ENCODE measurements at places on chromosomes 3 and 15.

DNA sequence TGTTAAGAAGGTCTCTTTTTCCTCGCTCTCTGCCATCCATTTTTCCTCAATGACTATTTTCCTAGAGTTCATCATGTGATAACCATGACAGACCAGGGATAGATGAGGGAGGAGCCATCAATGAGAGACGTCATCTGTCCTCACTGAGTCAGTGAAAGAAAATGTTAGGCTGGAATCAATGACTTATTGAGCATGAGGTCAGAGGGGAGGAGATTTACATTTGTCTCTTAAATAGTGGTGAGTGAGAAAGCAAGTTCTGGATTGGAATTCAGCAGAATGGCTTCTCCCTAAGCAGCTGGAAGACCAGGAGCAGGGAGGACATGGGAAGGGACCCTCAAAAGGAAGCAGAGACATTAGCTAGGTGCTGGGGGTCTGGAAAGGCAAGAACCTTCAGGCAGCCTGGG is 28.2 kb upstream of the USP3 start:
- DNase-seq, result no peak
- H3K4me3 ChIP-seq, result no peak overlapping the region
- H3K4me1 ChIP-seq, result peaks cover 75% of the 10 kb centered on the region

GRCh38 chr15:99098426-99098825 is 6.5 kb upstream of the SYNM start:
- peaks cover 28% of the 10 kb centered on the region for H3K27me3 ChIP-seq
- no peak overlapping the region for H3K4me3 ChIP-seq
- H3K4me1 ChIP-seq, result no peaks in the 10 kb centered on the region

DNA sequence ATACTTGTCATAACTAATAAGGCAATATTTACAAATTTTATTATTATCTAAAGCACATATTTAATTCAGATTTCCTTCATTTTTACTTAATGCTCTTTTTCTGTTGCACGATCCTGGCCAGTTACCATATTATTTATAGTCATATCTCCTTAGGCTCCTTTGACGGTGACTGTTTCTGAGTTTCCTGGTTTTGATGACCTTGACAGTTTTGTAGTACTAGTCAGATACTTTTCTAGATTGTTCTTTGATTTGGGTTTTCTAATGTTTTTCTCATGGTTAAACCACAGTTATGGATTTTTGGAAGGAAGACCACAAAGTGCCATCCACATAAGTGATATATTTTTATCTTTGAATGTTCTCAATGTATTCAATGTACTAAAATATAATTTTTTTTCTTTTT is 171.0 kb upstream of the NANOGP8 start:
- H3K27ac ChIP-seq, result no peak overlapping the region
- no peak overlapping the region for H3K4me3 ChIP-seq
- H3K27me3 ChIP-seq, result no peaks in the 10 kb centered on the region
- no peaks in the 10 kb centered on the region for H3K4me1 ChIP-seq

- H3K27ac ChIP-seq, result no peak overlapping the region
- H3K4me1 ChIP-seq, result no peaks in the 10 kb centered on the region
- DNase-seq, result no peak
- no peaks in the 10 kb centered on the region for H3K27me3 ChIP-seq
- no peaks in the 10 kb centered on the region for H3K36me3 ChIP-seq
These were observed 78.8 kb upstream of the STRIT1 start for GRCh38 chr3:155372281-155372680.

DNA sequence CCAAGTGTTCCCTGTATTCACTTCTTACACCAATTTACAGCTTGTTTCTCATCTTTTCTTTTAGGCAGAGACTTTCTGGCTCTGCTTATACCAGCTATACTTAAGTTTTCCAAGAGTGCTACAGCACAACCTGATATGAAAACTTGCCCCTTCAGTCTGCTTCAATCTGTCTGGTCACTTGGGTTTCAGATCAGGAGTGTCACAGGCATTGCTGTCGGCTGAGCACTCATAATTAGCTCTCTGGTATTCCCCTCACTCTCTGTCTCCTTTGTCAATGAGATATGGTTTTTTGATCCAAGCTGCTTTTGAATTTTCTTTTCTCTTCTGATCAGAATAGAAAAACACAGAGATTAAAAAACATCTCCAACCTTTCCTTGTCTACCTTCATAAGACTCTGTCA is 194.9 kb upstream of the UMPS start:
- no peak overlapping the region for H3K27ac ChIP-seq
- H3K4me3 ChIP-seq, result no peak overlapping the region
- no peaks in the 10 kb centered on the region for H3K36me3 ChIP-seq
- no peak for DNase-seq
- no peaks in the 10 kb centered on the region for H3K4me1 ChIP-seq

- H3K27ac ChIP-seq, result no peak overlapping the region
- no peaks in the 10 kb centered on the region for H3K36me3 ChIP-seq
- no peaks in the 10 kb centered on the region for H3K4me1 ChIP-seq
- H3K27me3 ChIP-seq, result peaks cover 2% of the 10 kb centered on the region
These were observed 224.4 kb upstream of the ATP11B start for GRCh38 chr3:182568876-182569275.

- H3K27ac ChIP-seq, result peak overlapping the region; percentile 16
- no peak overlapping the region for H3K4me3 ChIP-seq
- no peak for DNase-seq
- peaks cover 42% of the 10 kb centered on the region for H3K36me3 ChIP-seq
- H3K27me3 ChIP-seq, result no peaks in the 10 kb centered on the region
These were observed 28.3 kb downstream of the MKRN2 start for GRCh38 chr3:12585181-12585580.

- no peaks in the 10 kb centered on the region for H3K36me3 ChIP-seq
- H3K27ac ChIP-seq, result no peak overlapping the region
- DNase-seq, result no peak
These were observed 425.3 kb upstream of the UBE2E2 start for GRCh38 chr3:22777834-22778233.

- H3K27me3 ChIP-seq, result peaks cover 6% of the 10 kb centered on the region
- H3K4me3 ChIP-seq, result no peak overlapping the region
- peaks cover 26% of the 10 kb centered on the region for H3K4me1 ChIP-seq
- DNase-seq, result no peak
- no peak overlapping the region for H3K27ac ChIP-seq
- peaks cover 2% of the 10 kb centered on the region for H3K36me3 ChIP-seq
These were observed 3.5 kb downstream of the SPINT1 start for GRCh38 chr15:40847223-40847961.

GRCh38 chr3:66588340-66588847 is 87.6 kb upstream of the LRIG1 start:
- H3K27me3 ChIP-seq, result peaks cover 5% of the 10 kb centered on the region
- peaks cover 2% of the 10 kb centered on the region for H3K4me1 ChIP-seq
- no peak overlapping the region for H3K27ac ChIP-seq
- H3K4me3 ChIP-seq, result no peak overlapping the region
- no peaks in the 10 kb centered on the region for H3K36me3 ChIP-seq

DNA sequence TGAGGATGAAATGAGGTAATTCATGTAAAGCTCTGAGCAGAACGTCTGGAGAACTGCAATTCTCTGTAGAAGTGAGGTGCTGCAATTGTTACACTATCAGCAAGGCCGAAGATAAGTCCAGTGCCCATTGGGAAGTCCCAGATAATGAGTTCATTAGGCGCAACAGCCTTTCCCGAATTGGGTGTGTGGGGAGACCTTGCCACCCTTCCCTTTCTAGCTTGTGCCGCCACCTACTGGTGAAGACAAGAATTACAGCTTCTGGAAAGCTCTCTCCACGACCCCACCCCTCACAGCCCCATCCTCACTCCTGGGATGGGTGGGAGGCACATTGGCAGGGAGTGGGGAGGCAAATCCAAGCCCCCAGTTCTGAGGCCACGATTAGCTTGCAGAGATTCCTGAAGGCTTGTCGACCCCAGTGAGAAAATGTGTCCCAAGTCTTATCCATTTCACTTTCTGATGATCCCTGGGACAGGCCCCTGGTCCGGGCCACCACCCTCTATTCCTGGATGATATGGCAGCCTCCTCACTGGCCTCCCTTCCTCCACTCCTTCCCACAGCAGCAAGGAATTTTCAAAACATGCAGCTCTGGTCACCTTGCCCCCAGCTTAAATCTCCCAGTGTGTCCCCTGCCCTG is 36.4 kb downstream of the FAM3D start:
- DNase-seq, result peak; percentile 77
- no peaks in the 10 kb centered on the region for H3K36me3 ChIP-seq
- H3K4me3 ChIP-seq, result no peak overlapping the region
- peaks cover 5% of the 10 kb centered on the region for H3K27me3 ChIP-seq
- H3K27ac ChIP-seq, result no peak overlapping the region
- H3K4me1 ChIP-seq, result no peaks in the 10 kb centered on the region

DNA sequence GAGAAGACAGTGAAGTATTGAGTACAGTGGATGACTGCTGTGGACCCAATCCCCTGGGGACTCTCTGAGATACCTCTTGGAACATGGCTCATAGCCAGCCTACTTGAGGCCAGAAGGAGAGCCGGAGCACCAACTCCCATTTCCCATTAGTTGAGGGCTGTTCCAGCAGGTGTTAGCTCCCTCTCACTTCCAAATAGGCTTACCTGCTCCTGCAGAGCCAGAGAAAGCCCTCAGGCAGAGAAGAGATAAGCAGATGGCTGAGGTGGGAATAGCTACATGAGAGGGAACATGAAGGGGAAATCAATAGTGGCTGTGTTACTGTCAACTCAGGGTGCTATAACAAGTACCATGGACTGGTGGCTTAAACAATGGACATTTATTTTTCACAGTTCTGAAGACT is 4.6 kb upstream of the CCK start:
- no peak for DNase-seq
- H3K27me3 ChIP-seq, result peaks cover 33% of the 10 kb centered on the region
- H3K27ac ChIP-seq, result no peak overlapping the region
- no peaks in the 10 kb centered on the region for H3K4me1 ChIP-seq

DNA sequence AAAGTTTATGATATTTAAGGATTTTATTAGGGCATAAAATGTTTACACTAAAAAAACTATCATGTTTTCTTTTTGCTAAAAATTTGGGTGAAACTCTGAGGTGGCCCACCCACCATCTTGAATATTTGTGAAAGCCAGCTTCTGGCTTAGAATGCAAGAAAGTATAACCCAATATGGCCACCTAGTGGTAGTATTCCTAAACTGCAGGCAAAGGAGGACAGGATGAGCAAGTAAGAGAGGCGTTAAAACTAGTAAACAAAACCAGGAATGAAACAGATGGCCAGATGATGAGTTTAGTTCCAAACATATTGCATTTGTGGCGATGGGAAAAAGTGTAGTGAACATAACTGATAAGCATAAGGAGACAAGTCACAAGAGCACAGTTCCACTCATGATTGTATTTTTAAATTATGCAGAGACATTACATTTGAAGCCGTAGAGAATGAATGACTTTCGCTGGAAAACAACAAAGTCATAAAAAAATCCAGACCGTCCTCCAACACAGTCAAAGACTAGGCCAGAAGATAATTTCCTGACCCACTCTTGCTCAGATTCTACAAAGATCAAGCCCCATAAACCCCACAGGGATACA is 103.3 kb upstream of the PRTG start:
- peak; percentile 52 for DNase-seq
- no peak overlapping the region for H3K4me3 ChIP-seq
- H3K27ac ChIP-seq, result no peak overlapping the region
- no peaks in the 10 kb centered on the region for H3K27me3 ChIP-seq

DNA sequence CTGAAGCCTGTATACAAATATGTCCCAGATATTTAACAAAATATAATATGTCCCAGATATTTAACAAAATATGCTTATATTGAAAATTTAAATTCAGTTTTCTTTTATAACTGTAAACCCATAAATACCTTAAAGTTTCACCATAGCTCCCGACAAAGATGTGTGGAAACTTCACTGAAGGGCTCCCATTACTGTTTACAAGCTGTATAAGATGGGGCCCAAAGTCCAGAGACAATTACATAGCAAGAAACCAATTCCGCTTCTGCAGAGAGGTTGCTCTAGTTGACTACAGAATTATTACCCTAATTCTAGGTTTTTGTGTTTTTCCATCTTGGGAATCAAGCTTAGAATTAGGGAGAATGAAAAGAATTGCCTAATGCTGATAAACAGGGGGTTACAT is 102.6 kb upstream of the EPHA6 start:
- no peaks in the 10 kb centered on the region for H3K4me1 ChIP-seq
- H3K4me3 ChIP-seq, result no peak overlapping the region
- no peak overlapping the region for H3K27ac ChIP-seq
- DNase-seq, result no peak

- H3K36me3 ChIP-seq, result peaks cover 71% of the 10 kb centered on the region
- no peaks in the 10 kb centered on the region for H3K27me3 ChIP-seq
- H3K4me3 ChIP-seq, result no peak overlapping the region
- DNase-seq, result no peak
- peak overlapping the region; percentile 79 for H3K27ac ChIP-seq
- H3K4me1 ChIP-seq, result peaks cover 92% of the 10 kb centered on the region
These were observed 471.0 kb downstream of the FOXP1 start for GRCh38 chr3:71112576-71112975.

DNA sequence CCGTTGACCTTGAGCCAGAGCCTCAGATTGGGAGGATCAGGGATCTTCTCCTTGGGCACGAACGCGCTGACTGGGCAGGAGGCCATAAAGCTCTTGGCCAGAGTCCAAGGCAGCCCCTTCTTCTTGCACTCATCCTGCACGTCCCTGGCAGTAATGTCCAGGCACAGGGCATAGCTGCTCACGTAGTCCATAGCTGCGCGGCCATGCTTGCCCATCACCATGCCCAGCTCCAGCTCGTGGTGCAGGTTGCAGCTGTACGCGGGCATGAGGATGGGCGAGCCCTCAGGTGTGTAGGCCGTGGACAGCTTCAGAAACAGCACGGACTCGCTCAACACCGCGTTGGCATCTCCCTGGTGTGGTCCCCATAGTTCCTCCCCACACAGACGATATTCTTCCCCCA is 17.9 kb upstream of the RPLP1 start:
- H3K27ac ChIP-seq, result no peak overlapping the region
- H3K4me3 ChIP-seq, result no peak overlapping the region
- no peak for DNase-seq
- peaks cover 53% of the 10 kb centered on the region for H3K36me3 ChIP-seq

- no peaks in the 10 kb centered on the region for H3K4me1 ChIP-seq
- H3K36me3 ChIP-seq, result no peaks in the 10 kb centered on the region
- DNase-seq, result no peak
- no peak overlapping the region for H3K27ac ChIP-seq
- no peak overlapping the region for H3K4me3 ChIP-seq
- peaks cover 2% of the 10 kb centered on the region for H3K27me3 ChIP-seq
These were observed 24.9 kb upstream of the C3orf80 start for GRCh38 chr3:160200353-160200752.

- H3K27ac ChIP-seq, result no peak overlapping the region
- no peaks in the 10 kb centered on the region for H3K4me1 ChIP-seq
- no peaks in the 10 kb centered on the region for H3K27me3 ChIP-seq
- no peaks in the 10 kb centered on the region for H3K36me3 ChIP-seq
- H3K4me3 ChIP-seq, result no peak overlapping the region
These were observed 429.2 kb upstream of the NR2F2 start for GRCh38 chr15:95901271-95901670.

- H3K27ac ChIP-seq, result peak overlapping the region; percentile 2
- peaks cover 58% of the 10 kb centered on the region for H3K36me3 ChIP-seq
- peaks cover 44% of the 10 kb centered on the region for H3K4me1 ChIP-seq
- DNase-seq, result no peak
- H3K4me3 ChIP-seq, result no peak overlapping the region
These were observed 11.2 kb downstream of the CBLB start for GRCh38 chr3:105857601-105858000.

GRCh38 chr15:31806106-31806505 is 224.2 kb upstream of the CHRNA7 start:
- no peak overlapping the region for H3K4me3 ChIP-seq
- DNase-seq, result no peak
- no peak overlapping the region for H3K27ac ChIP-seq
- H3K27me3 ChIP-seq, result no peaks in the 10 kb centered on the region

- no peak overlapping the region for H3K27ac ChIP-seq
- DNase-seq, result no peak
- no peak overlapping the region for H3K4me3 ChIP-seq
- no peaks in the 10 kb centered on the region for H3K4me1 ChIP-seq
- H3K27me3 ChIP-seq, result no peaks in the 10 kb centered on the region
- no peaks in the 10 kb centered on the region for H3K36me3 ChIP-seq
These were observed 907.8 kb downstream of the ROBO2 start for GRCh38 chr3:77947671-77948070.
